ENCODE measurements at places on chromosomes 5 and 9.

DNA sequence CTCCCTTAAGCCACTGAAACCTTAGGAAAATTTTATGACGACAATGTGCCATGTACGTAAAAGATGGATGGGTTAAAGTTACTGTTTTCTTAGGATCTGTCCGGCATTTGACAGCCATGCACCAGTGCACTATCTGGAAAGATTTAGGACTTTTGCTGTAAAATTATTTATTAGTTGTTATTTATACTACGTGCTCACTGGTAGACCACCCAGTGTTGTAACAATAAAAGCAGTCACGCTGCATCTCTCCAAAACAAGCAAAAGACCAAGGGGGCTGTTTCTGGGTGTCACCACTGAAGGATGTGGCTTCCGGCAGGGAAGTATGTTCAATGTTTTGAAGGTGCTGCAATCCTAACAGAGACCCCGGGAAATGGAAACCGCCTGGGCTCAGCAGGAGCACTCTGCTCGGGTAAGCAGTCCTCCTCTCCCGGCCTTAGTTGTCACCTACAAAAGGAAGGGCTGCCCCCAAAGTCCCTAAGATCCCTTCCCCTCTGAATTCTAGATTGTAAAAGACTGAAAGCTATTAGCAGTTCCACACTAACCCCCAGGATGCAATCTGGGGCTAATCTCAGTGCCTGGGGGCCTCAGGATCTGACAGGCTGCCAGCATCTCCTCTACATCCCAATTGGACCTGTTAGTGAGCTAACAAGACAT lies 38.6 kb downstream of the SAXO1 start:
- DNase-seq, result no peak

GRCh38 chr9:111940697-111941096 lies 44.1 kb downstream of the UGCG start:
- no peak for DNase-seq

- DNase-seq, result no peak
These were observed 168.8 kb downstream of the RAPGEF6 start for GRCh38 chr5:131466171-131466766.

DNA sequence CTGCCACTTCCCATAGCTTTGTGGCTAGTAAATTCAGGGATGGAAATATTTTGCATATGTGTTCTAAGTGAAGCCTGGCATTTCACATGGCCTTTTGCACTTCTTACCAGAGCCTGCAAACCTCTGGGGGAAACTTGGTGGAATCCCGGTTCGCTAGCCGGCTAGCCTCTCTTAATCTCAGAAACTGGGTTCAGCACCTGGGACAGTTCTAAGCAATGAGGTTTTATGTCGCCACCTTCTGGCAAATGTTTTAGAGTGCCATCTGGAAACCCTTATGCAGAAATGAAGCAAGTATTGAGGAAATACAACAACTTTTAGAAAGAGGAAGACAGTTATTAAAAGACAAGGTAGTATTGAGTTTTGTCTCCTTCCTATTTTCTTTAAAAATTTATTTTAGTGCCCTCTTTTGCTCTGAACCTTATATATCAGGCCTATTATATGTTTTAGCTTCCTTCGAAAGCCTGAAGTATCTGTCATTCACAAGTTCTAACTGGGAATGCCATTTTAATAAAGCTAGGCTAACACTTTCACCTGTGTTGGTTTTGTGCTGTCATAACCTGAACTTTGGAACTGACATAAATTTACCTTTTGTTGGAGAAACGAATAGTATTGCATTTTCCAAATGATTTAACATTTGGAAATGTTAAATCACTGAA lies 963 bp upstream of the HTR1A start:
- DNase-seq, result no peak

DNA sequence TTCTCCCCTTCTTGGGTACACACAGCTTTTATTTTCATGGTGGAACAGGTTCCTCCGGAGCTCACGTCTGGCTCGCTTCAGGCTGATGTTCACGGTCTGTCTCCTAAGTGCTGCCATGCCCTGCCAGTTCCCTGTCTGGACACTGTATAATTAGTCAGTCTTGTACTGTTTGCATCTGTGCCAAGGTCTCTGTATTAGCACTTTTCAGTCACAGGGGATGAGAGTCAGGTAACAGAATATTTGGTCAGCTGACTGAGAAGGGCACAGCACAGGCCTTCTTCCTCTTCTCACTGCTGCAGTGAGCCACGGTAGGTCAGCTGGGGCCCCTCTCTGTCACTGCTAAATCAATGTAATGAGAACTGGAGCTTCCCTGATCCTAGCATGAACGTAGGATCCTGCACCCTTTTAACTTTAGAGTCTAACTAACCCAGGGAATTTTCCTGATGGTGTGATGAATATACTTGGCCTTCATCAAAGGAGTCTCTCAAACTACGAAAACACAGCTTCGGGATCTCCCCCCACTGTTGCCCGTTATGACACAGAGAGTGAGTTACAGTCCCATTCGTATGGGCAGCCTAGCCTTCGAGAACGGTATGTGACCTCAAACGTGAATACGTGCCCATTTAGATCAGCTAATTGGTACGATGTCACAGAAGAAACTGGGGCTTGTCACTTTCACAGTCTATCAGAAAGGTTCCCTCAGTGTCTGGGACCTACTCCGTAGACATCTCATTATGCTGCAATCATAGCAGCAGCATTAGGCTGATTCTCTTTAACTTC lies 354.1 kb upstream of the RFX3 start:
- no peak for DNase-seq

Measured in stimulated activated CD4-positive, alpha-beta T cell treated with anti-CD3 and anti-CD28 coated beads, Interleukin-1b, Interleukin-23, amount 100 ng/mL, for 1 hour (primary cell).